Activated T-helper 1 cell treated with anti-CD3 and anti-CD28 coated beads, Interleukin-12 subunit alpha, Interleukin-12 subunit beta, Interleukin-2, Interleukin-4 antibody, amounts not matched to agents 30 ng/mL and 10 ng/mL and 1 ng/mL, durations not matched to agents 14 hours and 24 hours and 36 hours (primary cell): ENCODE measurements at places on chromosomes 1 and 21. TPM values are rescaled to one million over a fixed set of nuclear protein-coding genes. Genes with fewer than 3 reads are reported as not detected.

The ZFP69B gene
- total RNA-seq, result 5.1 and 5.8 TPM in 2 replicates

The LMNA gene
- 80.1 and 84.1 TPM in 2 replicates for total RNA-seq

The TMEM82 gene
- not detected in 2 replicates for total RNA-seq

The CNR2 gene
- not detected in 2 replicates for total RNA-seq

The MYOC gene
- total RNA-seq, result not detected in 2 replicates
